ENCODE measurements at places on chromosomes 5 and 9. TPM values are rescaled to one million over a fixed set of nuclear protein-coding genes. Genes with fewer than 3 reads are reported as not detected.

DNA sequence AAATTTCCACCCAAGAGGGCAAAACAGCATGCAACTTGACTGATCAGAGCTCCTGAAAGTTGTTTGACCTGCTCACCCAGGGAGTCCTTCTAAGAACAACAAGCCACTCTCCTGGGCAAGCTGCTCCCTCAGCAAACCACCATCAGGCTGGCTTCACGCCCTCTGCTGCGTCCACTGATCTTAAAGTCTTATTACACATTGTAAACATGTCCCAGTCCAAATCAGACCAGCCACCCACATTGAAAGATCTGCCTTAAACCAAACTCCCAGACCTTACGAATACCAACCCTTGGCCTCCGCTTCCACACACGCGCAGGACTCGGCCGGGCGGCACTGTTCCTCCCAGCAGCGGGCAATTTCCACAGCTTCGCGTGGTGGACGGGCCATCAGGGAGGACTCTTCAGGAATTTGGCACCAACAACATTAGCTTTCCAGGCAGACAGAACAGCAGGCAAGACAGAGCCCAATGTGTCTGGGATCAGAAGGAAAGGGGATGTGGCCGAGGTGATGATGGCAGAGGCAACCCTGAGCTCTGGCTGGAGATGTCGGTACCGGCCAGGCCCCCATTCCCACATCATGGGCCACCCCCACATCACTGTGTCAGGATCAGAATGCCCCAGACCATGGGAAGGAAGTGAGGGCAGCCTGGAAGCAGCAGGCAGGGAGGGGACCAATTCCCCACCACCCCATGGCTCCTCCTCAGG, 56.8 kb downstream of the SEMA4D start:
- DNase-seq = no peak

DNA sequence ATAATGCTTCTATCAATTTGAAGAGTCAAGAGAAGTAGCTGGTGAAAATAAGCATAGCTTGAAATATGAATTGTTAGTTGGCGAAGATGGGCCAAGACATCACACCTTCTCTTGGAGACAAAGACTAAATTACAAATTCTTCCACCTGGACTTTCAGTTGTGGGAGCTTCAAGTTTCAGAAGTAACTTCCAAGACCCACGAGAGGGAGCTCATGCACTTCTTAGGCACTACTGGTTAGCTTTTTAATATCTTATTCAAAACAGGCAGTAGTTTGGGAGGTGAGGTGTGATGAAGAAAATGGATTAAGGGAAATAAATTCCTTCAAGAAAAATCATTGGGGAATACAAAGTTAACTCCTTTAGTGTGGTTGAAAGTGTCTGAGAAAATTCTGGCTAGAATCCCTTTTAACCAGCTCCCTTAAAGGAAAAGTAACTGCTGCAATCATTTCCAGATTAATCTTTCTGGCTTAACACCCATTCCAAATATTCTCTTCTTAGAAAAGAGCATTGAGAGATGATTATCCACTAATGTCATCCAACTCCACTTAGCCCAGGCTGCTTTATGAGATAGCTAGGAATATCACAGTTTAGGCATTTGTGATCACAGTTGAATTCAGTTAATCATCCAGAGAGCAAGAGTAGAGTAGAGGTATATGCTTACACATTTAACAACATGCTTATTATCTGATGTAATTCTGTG, 139.5 kb upstream of the DMRTA1 start:
- peak; percentile 80 for DNase-seq

- DNase-seq = no peak
Measured at GRCh38 chr5:32163785-32164184, 10.3 kb downstream of the GOLPH3 start.

DNA sequence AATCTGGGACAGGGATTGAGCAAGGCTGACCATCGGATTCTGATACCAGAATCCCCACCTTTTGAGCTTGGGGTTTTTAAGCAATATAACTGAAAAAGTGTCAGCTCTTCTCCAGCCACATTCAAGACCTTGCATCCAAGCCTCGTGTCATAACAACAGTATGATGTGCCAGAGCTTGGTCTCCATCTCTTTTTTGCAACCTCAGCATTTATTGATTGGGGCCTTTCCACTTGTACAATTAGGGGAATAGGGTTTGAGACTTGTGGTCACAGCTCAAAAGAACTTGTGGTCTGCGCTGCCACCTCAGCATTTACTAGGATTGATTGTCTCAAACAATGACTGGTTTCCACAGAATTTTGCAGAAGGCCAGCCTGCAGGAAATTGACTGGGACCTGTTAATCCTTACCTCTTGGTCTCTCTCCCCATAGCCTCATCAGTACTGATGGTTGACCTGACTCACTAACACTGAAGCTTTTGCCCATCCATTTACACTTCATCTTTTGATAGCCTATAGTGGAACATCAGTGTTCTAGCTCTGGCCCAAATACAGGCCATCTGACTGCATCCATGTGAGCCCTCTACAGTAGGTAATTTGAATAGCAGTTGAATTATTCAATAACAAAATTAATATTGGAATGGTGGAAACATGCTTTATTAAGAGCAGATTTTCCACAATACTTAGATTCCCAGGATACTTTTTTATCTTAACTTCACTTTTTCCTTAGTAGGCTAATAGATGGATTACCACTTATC, 381.6 kb upstream of the PRR16 start:
- DNase-seq = no peak

DNA sequence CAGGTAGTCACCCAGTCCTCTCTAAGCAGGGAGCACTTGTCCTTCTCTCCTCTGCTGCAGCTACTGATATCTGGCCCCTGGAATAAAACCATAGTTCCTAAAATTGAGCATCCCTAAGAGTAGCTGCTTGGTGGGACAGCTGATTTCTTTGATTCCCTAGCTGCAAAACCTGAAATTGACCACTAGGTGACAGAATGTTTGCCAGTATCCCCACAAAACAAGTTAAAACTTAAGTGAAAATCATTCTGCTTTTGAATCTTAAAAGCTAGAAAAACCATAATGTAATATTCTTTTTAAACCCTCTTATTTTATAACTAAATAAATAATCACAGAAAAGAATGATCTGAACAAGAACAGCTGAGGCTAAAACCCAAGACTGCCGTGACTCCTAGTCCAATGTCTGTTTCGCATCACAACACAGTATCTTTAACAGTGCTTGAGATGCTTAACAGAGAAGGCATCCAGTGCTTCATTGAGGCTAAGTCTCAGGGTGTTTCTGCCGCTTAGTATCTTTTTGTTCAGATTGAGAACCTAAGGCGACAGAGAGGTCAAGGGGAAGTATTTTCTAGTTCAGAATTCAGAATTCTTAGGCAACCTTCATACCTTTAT, 24.4 kb upstream of the TAL2 start:
- no peak for DNase-seq

Gene PCDH12
- not detected for total RNA-seq

Gene OR1J2
- total RNA-seq = not detected

GRCh38 chr5:119353686-119354366, 2.0 kb upstream of the TNFAIP8 start:
- no peak for DNase-seq

Gene SH3PXD2B
- 8.5 TPM for total RNA-seq

DNA sequence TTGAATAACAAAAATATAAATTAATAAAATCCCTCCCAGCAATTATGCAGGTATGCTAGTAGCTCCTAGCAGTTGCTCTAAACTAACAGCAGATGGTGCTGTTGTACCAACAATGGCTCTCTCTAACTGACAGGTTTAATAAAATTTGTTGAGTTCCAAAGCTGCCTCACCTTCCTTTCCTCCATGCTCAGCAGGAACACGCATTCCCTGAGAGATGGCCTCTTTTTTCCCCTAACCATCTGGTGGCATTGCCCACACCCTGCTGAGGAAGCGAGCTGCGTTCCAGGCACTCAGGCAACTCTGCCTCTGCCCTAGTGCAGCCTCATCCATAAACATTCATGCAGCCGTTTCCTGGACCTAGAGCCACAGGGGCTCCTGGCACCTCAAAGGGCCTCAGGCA, 106.2 kb downstream of the KLHL3 start:
- peak; percentile 68 for DNase-seq

Gene TSLP
- 0.79 TPM for total RNA-seq

Gene BAAT
- not detected for total RNA-seq
